NCI-H526 (cell line): ENCODE measurements at places on chromosomes 4 and X.

- no peak for DNase-seq
Measured at GRCh38 chrX:154987940-154988339, 34.6 kb downstream of the F8 start.

- DNase-seq = no peak
Measured at GRCh38 chr4:134915355-134915754, 713.8 kb upstream of the PABPC4L start.

- no peak for DNase-seq
Measured at GRCh38 chr4:40043786-40044185, 12.9 kb upstream of the N4BP2 start.

GRCh38 chr4:15303052-15303641, 124.7 kb upstream of the C1QTNF7 start:
- DNase-seq = no peak

DNA sequence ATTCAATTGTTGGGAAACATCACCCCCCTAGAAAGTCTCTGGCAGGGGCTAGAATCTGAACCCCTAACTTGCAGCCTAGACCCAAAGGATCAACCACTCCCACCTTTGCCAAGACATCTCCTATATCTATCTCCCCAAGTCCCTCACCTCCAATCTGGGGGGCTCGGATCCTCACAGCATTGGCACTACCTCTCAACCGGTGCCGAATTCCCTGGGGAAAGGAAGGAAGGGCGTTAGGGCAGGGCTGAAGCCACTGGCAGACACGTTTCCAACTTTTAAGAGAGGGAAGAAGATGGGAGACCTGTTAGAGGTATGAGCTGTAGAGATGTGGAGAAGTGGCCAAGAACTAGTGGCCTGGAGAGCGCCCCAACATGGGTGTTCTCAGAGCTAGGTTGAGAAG, 2.7 kb downstream of the TIMM17B start:
- no peak for DNase-seq

- peak; percentile 50 for DNase-seq
Measured at GRCh38 chr4:154720618-154721267, 23.1 kb upstream of the LRAT start.

- no peak for DNase-seq
Measured at GRCh38 chr4:133856731-133857355, 344.7 kb downstream of the PABPC4L start.

GRCh38 chrX:24214568-24214967, 65.0 kb downstream of the ZFX start:
- peak; percentile 44 for DNase-seq

GRCh38 chrX:68708503-68709290, 61.2 kb downstream of the STARD8 start:
- DNase-seq = no peak

DNA sequence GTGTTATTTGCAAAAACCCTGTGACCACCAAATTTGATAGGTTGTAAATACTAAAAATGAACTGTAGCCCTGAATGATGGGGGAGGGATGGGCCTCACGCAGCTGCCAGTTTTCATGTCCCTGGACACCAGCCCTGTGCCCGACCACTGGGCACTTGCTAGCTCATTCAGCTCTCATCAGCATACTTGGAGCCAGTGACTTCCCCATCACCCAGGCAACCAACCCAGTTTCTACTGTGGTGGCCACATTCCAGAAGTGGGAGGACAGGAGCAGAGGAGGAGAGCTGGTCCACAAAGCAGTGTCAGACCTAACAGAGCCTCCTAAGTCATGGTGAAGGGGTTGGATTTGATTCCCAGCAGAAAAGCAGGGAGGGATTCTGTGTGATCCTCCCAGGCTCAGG, 128.2 kb downstream of the CPEB2 start:
- DNase-seq = no peak

DNA sequence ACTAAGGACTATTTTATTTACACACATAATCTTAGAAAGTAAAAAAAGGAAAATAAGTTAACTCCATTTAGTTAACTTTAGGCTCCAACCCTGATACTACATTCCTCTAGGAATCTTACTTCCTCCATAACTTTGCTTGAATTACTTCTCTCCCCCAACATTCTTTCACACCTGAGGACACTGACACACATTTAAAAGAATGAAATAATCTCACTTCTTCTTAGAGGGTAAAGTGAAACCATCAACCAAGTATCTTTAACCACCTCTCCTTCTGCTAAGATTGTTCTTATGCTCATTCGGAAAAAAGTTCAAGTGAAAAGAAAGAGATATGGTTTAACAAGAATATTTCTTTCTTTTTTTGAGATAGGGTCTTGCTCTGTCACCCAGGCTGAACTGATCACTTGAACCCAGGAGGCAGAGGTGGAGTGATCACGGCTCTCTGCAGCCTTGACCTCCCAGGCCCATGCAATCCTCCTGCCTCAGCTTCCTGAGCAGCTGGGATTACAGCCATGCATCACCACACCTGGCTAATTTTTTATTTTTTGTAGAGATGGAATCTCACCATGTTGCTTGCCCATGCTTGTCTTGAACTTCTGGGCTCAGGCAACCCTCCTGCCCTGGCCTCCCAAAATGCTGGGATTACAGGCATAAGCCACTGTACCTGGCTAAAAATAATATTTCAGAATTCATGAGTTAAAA, 28.5 kb downstream of the SLC25A4 start:
- no peak for DNase-seq

DNA sequence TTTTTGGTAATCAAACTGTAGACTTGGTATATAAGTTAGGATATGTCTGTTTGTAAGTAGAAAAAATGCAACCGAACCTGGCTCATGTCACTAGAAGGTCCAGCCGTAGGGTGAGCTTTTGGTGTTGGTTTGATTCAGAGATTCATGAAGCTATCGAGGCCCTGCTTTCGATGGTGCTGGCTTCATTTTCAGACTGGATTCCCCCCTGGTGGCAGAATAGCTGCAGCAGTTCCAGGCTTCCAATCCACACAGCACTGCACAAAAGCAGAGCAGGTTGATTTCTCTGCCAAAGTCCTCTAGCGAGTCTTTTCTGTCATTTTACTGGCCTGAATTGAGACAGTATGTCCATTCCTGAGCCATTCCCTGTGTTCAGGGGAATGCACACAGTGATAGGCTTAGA, 33.1 kb downstream of the PDK3 start:
- no peak for DNase-seq

DNA sequence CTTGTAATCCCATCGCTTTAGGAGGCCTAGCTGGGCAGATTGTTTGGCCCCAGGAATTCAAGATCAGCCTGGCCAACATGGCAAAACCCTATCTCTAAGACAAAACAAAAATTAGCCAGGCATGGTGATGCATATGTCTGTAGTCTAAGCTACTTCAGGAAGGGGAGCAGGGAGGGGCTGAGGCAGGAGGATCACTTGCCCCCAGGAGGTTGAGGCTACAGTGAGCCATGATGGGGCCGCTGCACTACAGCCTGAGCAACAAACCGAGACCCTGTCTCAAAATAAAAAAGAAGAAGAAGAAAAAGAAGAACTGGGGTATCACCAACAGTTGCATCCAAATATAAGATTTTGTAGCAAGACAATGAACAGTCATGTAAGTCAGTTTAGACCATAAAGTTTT, 47.3 kb upstream of the NFKB1 start:
- no peak for DNase-seq

DNA sequence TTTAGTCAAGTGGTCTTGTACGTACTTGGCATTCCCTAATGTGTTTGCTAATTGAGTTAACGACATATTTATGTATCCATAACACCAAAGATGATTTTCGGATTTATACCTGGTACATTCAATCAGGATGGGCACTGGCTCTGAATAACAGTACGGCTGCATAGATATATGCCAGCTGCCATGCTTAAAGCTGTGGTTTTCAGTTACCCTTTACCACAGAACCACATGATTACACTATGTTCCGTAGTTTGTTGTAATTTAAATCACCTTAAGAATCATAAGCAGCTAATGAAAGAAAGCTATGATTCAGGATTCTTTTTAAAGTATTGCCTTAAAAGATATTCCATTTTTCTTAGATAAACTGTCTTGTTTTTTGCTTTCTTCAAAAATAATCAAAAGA, 53.6 kb downstream of the FIP1L1 start:
- no peak for DNase-seq

GRCh38 chr4:165627128-165627527, 245.9 kb upstream of the TLL1 start:
- DNase-seq = no peak

GRCh38 chr4:77493829-77494551, 111.6 kb upstream of the CXCL13 start:
- DNase-seq = no peak

GRCh38 chr4:56655627-56656345, 25.3 kb downstream of the HOPX start:
- DNase-seq = peak; percentile 64

DNA sequence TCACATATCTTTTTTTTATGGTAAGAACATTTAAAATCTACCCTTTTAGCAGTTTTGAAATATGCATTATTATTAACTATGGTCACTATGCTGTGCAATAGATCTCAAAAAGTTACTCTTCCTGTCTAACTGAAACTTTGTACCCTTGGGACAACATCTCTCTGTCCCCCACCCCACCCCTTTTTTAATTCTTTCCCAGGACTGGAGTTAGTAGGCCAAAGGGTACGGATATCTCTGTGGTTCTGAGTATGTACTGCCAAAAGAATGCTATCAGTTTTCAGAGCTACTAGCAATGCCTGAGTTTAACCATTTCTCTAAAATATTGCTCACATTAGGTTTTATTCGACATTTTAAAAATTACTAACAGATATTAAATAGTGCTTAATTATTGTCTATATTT, 4.7 kb upstream of the FAM241A start:
- no peak for DNase-seq

- DNase-seq = no peak
Measured at GRCh38 chrX:84469226-84469625, 33.0 kb downstream of the HDX start.

- DNase-seq = peak; percentile 58
Measured at GRCh38 chr4:30720661-30721184, 554 bp downstream of the PCDH7 start.

DNA sequence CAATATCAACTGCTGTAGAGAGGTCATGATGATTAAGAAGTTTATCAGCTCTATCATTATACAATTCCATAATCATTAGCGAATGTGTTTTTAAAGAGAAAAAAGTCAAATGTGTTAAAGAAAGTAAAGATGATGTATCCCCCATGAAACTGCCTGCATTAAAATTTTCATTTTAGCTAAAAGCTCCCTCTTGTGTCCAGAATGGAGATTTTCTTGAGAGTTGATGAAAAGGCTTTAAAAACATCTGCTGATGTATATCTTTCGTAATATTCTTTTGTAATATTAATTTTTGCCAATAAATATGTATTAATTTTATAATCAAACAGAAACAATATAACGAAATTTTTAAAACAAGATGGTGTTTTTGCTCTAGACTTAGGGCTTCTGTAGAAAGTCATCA, 52.1 kb upstream of the LHFPL1 start:
- peak; percentile 0 for DNase-seq

- no peak for DNase-seq
Measured at GRCh38 chr4:107592519-107592918, 127.5 kb downstream of the PAPSS1 start.

- no peak for DNase-seq
Measured at GRCh38 chrX:15277604-15278003, 7.7 kb upstream of the ASB9 start.

GRCh38 chr4:47882228-47882627, 32.2 kb downstream of the NFXL1 start:
- DNase-seq = no peak

DNA sequence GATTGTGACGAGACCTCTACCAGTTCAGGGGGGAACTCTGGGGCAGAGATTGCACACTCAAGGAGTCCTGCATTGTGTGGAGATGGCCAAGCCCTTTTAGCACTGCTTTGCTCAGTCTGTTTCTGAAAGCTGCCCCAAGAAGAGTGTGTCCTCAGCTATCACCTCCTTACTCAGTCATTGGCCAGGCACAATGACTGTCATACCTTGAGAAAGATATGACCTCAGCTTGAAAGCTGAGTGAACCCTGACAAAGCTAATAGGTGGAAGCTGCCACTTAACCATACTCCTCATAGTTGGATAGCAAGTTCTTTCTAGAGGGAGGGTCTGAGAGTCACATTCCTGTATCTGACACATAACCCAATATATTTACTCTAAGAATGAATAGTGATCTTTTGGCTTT, 37.8 kb upstream of the DIPK2B start:
- DNase-seq = no peak

GRCh38 chrX:40805404-40805803, 70.1 kb upstream of the MED14 start:
- DNase-seq = no peak
